ENCODE measurements at places on chromosomes 3 and 15.

DNA sequence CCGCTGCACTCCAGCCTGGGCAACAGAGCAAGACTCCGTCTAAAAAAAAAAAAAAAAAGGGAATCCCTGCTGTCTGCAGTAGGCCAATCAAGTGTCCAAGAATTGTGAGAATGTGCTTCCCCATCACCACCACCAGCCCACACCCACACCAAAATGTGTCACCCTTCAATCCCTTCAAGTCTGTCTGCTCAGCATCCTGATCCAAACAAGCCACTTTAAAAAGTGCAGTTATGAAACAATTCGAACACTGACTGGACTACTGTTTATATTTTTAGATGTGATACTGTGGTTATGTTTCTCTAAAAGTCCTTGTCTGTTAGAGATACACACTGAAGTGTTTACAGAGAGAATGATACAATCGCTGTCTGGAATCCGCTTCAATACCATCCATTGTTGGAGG, 78.1 kb upstream of the CGNL1 start:
- DNase-seq = no peak

DNA sequence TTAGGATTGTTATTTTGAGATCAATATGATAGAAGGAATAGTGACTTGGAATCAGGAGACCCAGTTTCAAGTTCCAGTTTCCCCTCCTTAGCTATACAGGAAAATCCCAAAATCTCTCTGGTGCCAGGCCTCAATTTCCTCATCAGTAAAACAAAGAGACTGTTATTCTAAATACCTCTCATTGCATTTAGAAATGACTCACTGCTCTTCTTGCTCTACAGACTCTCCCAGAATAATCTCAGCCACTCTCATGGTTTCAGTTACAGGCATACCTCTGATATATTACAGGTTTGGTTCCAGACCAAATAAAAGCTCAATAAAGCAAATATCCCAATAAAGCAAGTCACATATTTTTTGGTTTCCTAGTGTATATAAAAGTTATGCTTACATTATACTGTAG, 28.3 kb downstream of the IMPG2 start:
- no peak for DNase-seq

- DNase-seq = no peak
These were observed 382.5 kb upstream of the CBLB start for GRCh38 chr3:106251160-106251892.

- no peak for DNase-seq
These were observed 43.1 kb downstream of the KLF13 start for GRCh38 chr15:31369727-31370126.

GRCh38 chr15:79919749-79920511, 23.1 kb upstream of the MTHFS start:
- DNase-seq = no peak

- DNase-seq = no peak
These were observed 670 bp upstream of the ACAP2 start for GRCh38 chr3:195443391-195443989.

- peak; percentile 49 for DNase-seq
These were observed at the start of gene PLCB2 for GRCh38 chr15:40307421-40308211. PLCB2 (minus strand) TSS chr15:40307935; CDS start chr15:40307672, 263 bp downstream.

GRCh38 chr3:12557473-12558100, 700 bp downstream of the MKRN2 start:
- no peak for DNase-seq

DNA sequence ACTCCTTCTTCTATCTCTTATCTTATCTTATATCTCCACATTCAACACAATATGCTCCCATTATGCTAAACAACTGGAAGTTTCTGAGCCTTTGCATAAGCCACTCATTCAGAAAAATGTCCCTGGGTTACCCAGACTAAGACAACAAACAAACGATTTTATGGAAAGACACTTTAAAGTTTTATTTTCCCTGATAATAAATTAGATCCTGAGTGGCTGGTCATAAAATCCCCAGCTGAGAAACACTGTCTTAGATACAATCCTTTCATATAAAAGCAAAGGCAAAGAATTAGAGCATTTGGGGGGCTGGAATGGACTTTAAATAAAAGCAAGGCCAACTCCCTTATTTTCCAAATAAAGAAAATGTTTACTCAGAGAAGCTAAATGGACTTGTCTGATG, 322.3 kb downstream of the GBE1 start:
- DNase-seq = no peak

- DNase-seq = no peak
These were observed 2.8 kb upstream of the MB21D2 start for GRCh38 chr3:192920411-192920810.

DNA sequence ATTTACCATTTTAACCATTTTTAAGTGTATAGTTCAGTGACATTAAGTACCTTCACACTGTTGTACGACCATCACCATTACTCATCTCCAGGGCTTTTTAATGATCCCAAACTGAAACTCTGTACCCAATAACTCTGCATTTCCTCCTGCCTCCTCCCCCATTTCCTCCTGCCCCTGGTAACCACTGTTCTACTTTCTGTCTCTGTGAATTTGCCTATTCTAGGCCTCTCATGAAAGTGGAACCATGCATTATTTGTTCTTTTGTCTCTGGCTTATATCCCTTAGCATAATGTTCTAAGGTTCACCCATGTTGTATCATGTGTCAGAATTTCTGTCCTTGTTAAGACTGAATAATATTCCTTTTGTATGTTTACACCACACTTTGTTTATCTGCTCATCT, 154.2 kb downstream of the MECOM start:
- DNase-seq = no peak
